NCI-H1694 treated with DMSO at 0.1 percent for 48 hours (cell line): ENCODE measurements at places on chromosomes 16 and 17.

- peak; percentile 30 for DNase-seq
These were observed 586 bp downstream of the UBALD2 start for GRCh38 chr17:76265624-76266243.

- DNase-seq = peak; percentile 96
These were observed 16.3 kb upstream of the AURKB start for GRCh38 chr17:8226536-8227237.

DNA sequence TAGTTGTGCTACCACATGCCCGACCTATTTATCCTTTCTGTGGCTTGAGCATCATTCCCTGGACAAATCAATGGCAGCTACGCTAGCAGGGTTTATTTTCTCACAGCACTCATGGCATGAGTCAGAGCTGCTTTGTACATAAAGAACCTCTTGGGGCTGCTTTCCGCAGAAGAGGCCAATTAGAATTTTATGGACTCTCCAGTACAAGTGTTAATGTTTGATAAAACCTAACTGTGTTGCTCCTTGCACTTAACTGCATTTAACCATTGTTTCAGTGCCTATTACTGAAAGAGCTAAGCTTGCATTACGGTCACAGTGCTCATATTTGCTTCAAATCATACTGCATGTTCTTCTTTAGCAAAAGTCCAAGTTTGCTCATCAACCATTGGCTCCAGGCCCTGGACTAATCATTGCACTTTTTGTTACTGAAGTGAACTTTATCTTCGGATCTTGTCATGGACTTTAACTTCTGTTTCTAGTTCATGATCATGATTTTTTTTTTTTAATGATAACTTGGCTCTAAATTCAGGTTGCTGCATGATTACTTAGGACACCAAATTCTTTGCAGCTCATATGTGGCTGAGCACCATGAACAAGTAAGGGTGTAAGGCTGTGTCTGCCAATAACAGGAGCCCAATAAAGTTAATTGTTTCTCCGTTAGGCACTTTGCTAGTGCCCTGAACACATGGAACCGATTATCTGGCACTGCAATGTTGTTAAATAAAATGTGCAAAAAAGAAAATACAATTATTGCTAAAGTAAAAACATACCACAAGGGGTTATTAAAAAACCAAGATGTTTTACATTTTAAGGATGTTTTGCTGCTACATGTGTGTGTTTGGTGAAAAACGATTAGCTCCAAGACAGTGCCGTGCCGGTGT, 492.2 kb downstream of the KCNJ2 start:
- no peak for DNase-seq

GRCh38 chr17:65177901-65178300, 40.7 kb downstream of the RGS9 start:
- DNase-seq = no peak

DNA sequence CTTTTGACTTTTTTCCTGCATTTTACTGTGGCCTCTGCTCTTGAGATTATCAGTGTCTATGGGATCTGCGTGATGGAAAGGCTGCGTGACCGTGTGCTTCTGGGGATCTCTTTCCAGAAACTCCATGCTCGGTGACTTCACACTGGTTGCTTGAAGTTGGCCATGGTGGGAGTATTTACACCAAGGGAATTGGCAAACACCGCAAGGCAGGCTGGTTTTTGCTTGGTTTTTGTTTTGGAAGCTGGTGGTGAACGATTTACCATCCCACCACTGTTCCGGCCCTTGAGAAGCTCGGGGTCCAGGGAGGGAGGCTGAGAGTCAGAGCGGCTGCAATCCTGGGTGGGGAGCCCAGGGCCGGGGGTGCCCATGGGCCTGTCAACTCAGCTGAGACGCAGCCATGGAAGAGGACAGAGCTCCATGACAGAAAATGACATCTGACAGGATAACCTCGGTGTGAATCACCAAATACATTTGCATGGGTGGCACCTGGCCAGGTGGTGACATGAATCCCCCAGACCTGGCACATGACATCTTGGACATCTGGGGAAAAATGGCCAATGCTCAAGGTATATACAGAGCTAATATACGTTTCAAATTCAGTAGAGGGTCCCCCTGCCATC, 11.1 kb downstream of the CRISPLD2 start:
- DNase-seq = no peak

GRCh38 chr16:83843657-83844056, 35.9 kb downstream of the HSBP1 start:
- no peak for DNase-seq

DNA sequence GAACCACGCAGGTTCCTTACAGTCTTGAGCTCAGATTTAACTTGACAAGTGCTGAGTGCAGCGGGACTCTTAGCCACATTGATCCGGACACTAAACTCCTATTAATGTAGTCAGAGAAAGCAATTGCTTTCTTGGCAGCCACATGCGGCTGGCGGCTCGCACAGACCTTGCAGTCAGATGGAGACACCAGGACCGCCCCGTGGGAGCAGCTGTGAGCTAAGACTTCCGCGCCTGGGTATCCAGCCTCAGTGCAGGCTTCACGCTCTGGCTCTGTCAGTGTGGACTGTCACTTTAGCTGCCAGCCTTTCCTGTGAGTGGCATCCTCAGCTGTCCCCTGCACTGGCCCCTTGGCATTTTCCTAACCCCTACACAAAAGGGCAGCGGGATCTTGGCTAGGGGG, 80.9 kb upstream of the NLRP1 start:
- DNase-seq = peak; percentile 31

- DNase-seq = no peak
These were observed 14.6 kb downstream of the ALOX12B start for GRCh38 chr17:8072729-8073461.

GRCh38 chr16:31284926-31285325, 25.2 kb downstream of the ITGAM start:
- DNase-seq = no peak
